ENCODE measurements at places on chromosomes 7 and 10.

- DNase-seq = no peak
These were observed 204.4 kb downstream of the KLF6 start for GRCh38 chr10:3580565-3580964.

- no peak for DNase-seq
These were observed 26.9 kb upstream of the NRBF2 start for GRCh38 chr10:63106111-63106755.

GRCh38 chr10:72334196-72334824 lies 20.4 kb downstream of the DNAJB12 start:
- DNase-seq = peak; percentile 78

GRCh38 chr10:116925056-116925455 lies 75.8 kb downstream of the ENO4 start:
- DNase-seq = no peak

DNA sequence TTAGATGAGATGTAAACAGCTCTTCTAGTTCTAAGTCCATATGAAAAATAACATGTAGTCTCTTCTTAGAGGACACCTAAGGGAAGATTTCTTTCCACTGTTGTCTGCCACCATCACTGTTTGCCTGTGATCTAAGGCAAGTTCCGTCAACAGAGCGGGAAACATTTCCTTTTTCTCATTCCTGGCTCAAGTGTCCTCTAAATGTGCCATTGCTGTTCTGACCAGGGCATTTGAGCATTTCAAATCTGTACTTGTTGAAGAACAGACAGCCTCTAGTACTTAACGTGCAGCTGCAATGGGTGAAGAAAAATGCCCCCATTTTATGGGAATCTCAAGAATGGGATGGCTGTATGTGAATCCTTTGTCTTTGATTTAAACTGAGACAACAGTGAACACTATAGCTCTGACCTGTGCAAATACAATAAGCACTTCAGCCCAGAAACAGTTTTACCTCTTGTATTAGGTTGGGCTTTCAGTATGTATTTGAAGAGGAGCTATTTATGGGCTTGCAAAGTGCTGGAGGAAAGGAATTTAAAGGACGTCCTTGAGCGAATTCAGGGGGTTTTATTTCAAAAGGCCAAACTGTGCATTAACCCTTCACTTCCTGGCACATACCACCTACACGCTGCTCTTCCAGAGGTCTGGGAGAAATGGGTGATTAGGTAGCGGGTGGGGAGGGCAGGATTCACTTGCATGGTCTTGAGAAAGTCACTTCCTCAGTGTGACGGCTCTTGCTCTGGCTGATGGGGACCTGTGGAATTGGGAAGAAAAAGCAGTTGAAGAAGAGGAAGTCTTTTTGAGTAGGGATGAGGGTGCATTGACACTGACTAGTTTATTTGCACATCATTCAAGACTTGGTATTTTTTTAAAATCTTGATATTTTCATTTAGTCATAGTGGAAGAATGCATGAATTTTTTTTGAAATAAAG lies 66.1 kb downstream of the THNSL1 start:
- DNase-seq = no peak

DNA sequence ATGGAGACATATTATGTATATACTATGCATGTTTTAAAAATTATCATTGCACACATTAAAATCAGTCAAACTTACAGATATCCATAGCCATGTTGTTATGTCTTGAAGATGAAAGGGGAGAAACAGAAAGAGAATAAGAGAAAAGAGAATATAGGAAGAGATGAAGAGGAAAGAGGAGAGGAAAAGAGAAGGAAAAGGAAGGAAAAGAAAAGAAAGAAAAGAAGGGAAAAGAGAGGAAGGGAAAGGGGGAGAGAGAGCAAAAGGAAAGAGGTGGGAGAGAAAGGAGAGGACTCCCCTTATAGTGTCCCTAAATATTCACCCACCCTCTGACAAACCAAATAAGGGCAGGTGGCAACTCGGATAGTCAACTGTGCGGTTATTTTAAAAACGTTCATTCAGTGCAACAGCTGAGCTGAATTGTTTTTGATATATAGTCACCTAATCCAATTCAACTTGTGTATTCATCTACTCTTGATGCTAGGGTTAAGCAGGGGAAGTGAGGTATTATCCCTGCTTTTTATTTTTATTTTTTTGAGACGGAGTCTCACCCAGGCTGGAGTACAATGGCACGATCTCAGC lies 14.6 kb downstream of the SVIL start:
- peak; percentile 16 for DNase-seq

DNA sequence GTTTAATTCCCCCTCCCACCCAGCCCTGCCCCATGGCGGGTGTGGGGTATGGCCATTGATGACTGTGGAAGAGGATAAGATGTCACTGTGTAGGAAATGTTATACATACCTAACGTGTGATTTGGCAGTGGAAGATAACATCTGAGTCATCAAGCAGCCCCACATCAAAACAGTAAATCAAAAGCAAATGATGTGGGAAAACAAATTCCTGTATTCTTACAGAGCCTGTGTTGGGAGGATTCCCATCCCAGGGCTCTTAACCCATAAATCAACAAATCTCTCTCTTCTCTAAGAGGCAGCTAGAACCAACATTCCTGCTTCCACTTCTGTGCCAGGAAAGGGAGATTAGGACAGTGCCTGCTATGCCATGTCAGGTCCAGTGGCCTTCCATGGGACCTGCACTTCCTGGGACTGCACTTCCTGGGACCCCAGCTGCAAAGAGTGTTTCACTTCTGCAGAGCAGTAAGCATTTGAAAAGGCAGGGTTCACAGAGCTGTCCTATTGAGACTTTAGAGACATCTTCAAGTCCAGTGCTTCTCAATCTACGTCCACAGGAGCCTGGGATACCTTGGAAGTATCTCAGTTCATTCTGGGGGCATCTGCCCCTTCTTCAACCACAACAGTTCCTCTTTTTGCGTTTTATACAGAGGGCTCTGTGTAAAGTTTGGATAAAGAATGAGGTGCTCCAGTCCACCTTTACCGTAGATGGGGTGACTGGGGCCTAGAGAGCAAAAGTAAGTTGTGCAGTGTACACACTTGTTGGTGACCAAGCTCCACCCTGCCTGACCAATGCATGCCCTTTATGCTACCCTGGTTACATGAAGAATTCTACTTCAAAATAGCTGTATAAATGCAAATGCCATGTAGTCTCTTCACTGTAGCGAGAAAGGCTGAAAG lies 45.7 kb downstream of the ATXN7L1 start:
- no peak for DNase-seq

DNA sequence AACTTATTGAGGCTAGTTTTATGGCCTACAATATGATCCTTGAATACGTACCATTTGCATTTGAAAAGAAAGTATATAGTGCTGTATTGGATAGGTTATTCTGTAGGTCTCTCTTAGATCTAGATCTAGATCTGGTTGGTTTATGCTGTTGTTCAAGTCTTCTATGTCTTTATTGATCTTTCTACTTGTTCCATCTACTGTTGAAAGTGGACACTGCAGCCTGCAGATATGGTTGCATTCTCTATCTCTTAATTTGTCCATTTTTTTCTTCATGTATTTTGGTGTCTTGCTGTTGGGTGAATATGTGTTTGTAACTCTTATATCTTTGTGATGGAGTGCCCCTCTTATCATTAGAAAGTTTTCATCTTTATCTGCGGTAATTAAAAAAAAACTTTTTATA lies 139.4 kb upstream of the PCDH15 start:
- no peak for DNase-seq

GRCh38 chr7:55415173-55415778 lies 50.1 kb downstream of the LANCL2 start:
- peak; percentile 94 for DNase-seq

- no peak for DNase-seq
These were observed 2.0 kb downstream of the STAMBPL1 start for GRCh38 chr10:88881922-88882645.

- peak; percentile 87 for DNase-seq
These were observed 137.8 kb downstream of the MAPK8 start for GRCh38 chr10:48444266-48444665.

GRCh38 chr10:75717126-75717916 lies 285.9 kb downstream of the LRMDA start:
- DNase-seq = no peak

Data from endodermal cell (in vitro differentiated cells).